ENCODE measurements at places on chromosomes 3 and 15.

- DNase-seq: no peak
These were observed 18.2 kb downstream of the MGLL start for GRCh38 chr3:127804141-127804540.

GRCh38 chr15:74593122-74593521 lies 22.5 kb upstream of the CLK3 start:
- no peak for DNase-seq

DNA sequence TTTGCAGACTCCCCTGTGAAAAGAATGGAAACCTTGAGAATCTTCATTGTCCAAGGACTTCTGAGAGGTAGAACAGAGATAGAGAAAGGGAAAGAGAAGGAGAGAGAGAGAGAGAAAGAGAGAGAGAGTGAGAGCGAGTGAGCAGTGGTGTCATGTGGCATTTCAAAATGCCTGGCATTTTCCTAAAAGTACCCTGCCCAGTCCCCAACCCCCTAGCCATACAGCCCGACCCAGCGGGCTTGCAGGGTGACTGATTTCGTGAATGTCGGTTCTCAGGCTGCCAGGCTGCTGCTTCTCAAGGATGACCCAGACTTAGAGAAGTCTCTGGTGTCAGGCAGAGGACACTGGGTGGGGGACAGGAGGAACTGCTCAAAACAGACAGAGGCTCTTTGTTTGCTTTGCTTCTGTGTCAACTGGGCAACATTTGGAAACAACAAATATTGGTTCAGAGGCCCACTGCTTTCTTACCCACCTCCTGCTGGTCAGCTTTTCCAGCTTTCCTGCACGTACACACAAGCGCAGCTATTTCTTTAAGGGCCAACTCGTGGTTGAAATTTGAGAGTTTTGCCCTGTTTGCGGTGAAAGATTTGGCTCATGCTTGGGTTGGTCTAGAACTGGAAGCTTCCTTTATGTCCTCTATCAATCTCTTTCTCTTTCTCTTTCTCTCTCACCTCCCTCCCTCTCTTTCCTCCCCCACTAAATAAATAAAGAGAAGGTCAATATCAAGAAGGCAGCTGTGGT lies 3.7 kb upstream of the TF start:
- DNase-seq: no peak

GRCh38 chr3:70726961-70727360 lies 414.5 kb upstream of the MDFIC2 start:
- DNase-seq: no peak

GRCh38 chr3:190671658-190672057 lies 157.8 kb downstream of the IL1RAP start:
- DNase-seq: no peak

GRCh38 chr15:29097168-29097567 lies 172.5 kb downstream of the NSMCE3 start:
- no peak for DNase-seq

DNA sequence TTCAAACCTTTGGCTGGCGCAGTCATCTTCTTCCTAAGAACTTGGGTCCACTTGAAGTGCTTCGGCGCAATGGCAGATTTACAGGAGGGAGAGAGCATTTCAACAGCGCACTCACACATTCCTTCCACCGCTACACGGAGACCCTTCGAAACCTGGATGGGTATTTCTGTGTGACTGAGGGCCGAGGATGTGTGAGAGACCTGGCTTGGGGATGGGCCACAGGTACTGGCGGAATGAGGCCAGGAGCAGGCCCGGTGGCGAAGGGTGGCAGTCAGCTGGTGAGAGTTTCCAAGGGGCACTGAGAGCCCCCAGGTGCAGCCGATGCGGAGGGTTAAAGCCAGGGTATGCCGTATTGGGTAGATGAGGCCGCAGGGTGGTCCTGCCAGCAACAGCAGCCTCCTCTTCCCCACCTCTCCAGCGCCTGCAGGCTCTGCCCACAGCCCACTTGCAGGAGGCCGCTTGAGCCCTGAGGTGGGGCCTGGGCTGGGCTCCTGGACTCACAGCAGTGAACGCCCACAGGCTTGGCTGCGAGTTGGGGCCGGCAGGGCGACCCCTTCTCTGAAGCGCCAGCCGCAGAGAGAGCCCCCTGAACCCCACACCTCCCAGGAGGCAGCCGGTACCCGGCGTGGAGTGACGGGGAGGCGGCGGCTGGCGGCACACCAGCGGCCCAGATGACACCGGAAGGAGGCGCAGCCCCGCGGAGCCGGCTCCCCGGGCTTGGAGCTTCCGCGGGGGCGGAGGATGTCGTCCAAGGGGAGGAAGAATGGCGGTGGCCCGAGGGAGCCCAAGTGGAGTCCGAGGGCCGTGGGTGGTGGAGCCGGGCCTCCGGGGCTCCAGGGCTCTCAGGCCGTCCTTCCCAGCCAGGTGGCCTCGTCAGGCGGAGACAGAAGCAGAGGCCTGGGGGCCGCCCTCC lies 166.5 kb downstream of the NSMCE3 start:
- DNase-seq: no peak
